GM10248 (cell line): ENCODE measurements at places on chromosomes 7 and 10.

DNA sequence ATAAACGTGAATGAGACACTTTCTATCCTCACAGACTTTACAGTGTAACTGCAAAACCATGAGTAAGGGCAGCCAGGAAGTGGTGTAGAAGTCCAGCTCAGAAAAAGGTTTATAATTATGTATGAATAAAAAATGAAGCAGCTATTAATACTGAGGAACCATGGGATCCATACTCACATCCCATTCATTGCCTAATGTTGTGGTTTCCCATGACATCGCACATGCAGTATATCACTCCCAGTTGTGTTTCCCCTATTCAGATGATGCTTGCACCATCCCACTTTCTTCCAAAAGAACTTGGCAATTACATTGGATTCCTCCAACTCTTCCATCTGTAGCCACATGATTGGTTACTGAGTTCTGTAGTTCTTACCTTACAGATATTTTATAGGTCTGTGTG, 74.5 kb upstream of the SEMA3D start:
- DNase-seq: no peak

GRCh38 chr10:69465457-69466157, 14.3 kb downstream of the TSPAN15 start:
- no peak for DNase-seq

GRCh38 chr7:130492523-130493274, 814 bp downstream of the MEST start:
- no peak for DNase-seq

GRCh38 chr7:45184326-45185027, 26.9 kb downstream of the RAMP3 start:
- no peak for DNase-seq

- DNase-seq: no peak
These were observed 21.8 kb downstream of the CYP2C19 start for GRCh38 chr10:94784256-94784655.

GRCh38 chr10:126242397-126243260, 145.6 kb downstream of the ADAM12 start:
- DNase-seq: no peak

DNA sequence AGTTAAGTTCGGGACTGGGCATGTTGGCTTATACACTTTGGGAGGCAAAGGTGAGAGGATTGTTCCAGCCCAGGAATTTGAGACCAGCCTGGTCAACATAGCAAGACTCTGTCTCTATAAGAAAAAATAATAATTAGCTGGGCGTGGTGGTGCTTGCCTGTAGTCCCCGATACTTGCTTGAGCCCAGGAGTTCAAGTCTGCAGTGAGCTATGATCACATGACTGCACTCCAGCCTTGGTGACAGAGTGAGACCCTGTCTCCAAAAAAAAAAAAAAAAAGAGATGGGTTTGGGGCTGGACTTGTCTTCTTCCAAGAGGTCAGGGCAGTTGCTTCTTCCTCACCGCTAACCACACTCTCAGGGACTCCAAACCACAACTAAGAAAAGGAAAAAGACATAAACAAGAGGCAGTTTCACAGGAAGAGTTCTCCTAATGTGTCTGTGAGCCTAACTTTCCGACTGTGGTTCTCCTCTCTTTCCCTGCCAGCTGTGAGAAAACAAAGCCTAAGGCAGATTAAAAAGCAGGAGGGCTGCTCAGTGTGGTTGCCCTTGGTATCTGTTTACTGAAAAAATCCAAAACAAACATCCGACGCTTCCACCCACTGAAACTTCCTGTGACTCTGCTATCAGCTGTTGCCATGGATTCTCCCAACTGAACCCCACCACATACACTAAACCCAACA, 2.4 kb upstream of the SERPINE1 start:
- no peak for DNase-seq
